ENCODE measurements at places on chromosomes 1 and 21. TPM values are rescaled to one million over a fixed set of nuclear protein-coding genes. Genes with fewer than 3 reads are reported as not detected.

- DNase-seq: no peak
These were observed 68.5 kb downstream of the RGS2 start for GRCh38 chr1:192877283-192877886.

Gene DCST1
- 0.41 TPM for polyA plus RNA-seq

Gene LCE2A
- not detected for polyA plus RNA-seq

Gene NUF2
- polyA plus RNA-seq: 27.9 TPM

DNA sequence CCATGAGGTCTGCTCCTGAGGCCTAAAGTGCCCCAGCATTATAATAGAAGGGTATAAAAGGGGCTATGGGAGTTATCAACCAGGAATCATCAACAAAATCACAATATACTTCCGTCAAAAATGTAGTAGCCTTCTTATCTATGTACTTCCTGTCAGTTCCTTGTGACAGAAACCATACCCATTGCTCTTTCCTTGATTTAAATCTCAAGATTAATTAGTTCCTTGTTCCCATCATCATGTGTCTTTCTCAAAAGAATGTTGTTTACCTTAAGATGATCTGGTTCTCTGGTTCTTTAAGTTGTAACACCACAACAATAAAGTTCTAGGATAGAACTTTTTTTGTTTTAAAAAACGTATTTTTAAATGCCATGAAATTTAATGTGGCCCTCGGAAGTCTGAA is 833.3 kb downstream of the LTN1 start:
- DNase-seq: no peak

- DNase-seq: no peak
These were observed 21.6 kb upstream of the TRAF5 start for GRCh38 chr1:211305044-211305443.

DNA sequence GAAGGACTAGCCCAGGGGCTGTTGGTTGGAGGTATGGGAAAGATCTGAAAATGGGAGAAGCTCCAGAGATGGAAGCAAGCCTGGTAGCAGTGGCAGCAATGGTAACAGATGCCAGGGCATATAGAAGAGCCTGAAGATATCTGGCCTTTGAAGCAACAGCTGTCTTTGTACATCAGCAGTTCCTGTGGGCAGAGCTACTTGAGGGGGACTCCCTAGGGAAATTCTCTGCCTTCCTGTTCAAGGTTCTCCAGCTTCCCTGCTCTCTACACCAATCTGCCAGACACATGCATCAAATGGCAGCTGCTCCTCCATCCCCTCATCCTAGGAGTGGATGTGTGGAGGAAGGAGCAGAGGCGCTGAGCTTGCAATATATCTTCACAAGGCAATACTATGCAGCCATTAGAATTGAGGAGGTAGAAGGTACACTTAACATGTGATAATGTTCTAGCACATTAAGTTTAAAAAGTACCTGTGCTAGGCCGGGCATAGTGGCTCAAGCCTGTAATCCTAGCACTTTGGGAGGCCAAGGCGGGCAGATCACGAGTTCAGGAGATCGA is 2.2 kb downstream of the TMEM35B start:
- no peak for DNase-seq

- no peak for DNase-seq
These were observed 11.6 kb downstream of the COL9A2 start for GRCh38 chr1:40305451-40305850.

Gene RORC
- 1.3 TPM for polyA plus RNA-seq

Gene ZNF648
- 0.39 TPM for polyA plus RNA-seq

DNA sequence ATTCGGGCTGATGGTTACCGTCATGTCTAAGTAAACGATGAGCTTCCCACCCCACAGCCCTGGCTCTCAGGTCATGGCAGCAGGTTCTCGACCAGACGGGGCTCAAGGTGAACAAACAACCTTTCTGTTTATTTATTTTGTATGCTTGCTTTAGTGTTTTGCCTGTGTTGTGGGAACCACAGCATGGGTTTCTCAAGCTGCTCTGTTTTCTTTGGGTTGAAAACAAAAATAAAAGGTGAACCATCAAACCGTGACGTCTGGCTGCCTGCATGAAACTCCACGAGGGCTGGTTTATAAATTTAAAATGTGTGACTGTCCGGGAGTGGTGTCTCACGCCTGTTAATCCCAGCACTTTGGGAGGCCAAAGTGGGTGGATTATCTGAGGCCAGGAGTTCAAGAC is 28.0 kb downstream of the TMEM51 start:
- DNase-seq: no peak

DNA sequence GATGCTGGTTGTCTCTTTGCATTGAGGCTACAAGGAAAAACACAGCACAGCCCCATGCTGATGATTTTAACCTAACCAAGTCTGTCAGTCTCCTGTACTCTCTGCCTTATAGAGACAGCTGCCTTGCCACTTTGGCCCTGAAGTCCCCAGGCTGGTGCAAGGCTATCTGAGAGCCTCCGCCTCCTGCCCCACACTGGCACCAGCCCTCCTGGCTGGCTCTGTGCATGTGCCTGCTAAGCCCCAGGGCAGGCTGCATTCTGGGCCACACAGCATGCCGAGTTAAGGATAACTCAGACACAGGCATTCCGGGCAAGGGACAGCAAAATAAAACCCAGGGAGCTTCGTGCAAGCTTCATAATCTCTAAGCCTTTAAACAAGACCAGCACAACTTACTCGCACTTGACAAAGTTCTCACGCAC is 910 bp downstream of the RUNX1 start:
- DNase-seq: no peak

Gene SPATA21
- polyA plus RNA-seq: 0.12 TPM

GRCh38 chr1:160466961-160467360 is 56.1 kb downstream of the SLAMF6 start:
- DNase-seq: no peak
